ENCODE measurements at places on chromosomes 12 and 14.

- DNase-seq, result no peak
These were observed 16.0 kb downstream of the SLC41A2 start for GRCh38 chr12:104942075-104942474.

- DNase-seq, result no peak
These were observed 12.4 kb upstream of the GPR132 start for GRCh38 chr14:105077649-105077995.

DNA sequence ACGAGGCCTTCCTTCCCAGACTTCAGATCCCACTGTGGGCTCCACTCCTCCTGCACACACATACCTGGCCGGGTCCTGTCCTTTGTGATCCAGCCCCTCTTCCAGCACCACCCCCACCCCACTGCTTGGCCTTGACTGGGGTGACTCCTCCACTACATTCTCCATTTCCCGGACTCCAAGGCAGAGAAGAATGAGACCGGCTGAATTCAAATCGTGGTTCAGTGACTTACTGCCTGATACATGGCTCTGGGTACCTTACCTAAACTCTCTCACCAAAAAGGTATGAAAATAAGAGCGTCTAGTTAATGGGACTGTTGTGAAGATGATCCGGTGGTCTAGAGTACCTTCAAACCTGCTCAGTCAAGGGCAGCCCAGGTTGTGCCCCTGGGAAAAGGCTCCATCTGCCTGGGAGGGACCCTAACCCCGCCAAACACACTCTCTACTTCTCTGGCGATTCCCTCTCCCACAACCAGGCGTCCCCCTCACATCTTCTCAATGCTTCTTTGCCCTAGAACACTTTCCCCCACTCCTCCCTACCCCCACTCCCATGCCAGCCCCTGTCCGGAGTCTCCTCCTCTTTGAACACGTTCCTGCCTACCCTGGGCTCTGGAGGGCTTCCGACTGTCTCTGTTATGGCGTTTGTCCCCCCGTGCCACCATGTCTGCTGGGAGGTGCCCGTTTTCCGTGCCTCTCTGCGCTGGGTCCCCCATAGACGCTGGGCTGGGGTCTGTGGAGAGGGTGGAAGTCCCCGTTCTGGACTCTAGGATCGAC, 1.5 kb upstream of the ZBTB42 start:
- no peak for DNase-seq

DNA sequence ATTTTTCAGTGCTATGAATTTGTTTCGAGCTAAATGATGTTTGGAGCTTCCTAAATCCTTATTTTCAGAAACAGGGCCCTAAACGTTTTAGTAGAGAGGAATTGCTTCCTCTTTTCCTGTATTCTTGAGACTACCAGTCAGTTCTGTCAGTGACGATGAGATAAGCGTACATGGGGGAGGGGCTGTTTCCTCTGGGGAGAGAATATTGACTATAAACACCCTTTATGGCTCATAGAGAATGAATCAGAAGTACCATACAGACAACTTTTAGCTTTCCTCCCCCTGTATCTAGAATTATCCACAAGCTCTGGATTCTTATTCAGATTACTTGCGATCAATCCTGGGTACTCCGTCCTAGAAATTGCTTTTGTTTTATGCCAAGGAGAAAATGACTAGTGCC, 5.1 kb downstream of the TBK1 start:
- no peak for DNase-seq

DNA sequence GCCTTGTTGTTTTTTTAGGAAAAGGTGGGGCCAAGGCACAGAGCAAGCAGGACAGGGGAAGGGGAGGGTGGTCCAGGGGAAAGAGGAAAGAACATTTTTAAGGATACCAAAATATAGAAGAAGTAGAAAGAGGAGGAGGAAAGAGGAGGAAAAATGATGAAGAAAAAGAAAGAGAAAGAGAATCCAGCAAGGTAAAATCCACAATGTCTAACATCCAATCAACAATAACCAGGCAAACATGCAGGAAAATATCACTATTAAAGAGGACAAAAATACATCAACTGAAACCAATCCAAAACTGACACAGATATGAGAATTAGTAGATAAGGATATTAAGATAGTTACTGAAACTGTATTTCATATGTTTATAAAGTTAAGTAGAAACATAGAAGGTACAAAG, 7.0 kb upstream of the TMEM120B start:
- no peak for DNase-seq

DNA sequence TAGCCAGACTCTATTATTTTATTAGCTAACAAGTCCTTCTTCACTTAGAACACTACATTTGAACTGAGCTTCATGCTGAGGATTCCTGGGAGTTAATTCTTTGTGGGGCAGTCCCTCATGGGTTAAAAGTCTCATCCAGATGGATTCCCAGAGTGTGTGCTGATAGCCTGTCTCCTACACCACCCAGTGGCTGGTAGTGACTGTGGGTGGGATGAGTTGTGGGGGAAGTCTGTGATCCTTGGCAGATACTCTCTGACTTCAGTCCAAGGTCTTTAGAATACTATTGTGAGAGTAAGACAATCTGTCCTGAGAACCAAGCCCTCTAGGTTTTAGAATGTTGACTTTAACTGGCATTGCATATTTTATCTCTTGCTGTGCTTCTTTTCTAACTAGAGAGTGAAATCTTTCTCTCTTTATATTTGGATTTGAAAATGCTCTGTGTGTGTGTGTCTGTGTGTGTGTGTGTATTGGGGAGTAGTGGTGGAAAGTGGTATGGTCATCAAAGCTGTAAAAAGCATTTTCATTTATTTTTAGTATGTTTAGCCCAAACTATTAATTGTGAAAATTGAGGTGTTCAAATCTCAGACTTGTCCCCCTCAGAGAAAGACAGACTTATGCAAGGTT, 37.3 kb downstream of the AKAP6 start:
- no peak for DNase-seq

DNA sequence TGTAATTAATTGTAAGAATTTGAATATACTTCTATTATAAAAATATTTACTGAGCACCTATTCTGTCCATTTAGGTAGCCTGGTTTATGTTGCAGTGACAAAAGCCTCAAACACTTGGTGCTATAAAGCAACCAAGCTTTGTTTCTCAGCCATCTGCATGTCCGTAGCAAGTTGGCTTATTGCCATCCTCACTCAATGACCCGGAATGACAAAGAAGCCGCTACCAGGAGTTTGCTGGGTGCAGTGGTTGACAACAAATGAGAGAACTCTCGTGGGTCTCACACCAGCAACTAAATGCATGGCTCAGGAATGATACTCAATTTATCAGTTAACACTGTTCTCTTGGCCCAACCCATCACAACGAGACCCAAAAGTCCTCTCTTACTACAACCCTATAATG, 553.1 kb downstream of the DIO2 start:
- DNase-seq, result no peak

GRCh38 chr12:85616201-85616600, 220.0 kb downstream of the RASSF9 start:
- DNase-seq, result no peak

DNA sequence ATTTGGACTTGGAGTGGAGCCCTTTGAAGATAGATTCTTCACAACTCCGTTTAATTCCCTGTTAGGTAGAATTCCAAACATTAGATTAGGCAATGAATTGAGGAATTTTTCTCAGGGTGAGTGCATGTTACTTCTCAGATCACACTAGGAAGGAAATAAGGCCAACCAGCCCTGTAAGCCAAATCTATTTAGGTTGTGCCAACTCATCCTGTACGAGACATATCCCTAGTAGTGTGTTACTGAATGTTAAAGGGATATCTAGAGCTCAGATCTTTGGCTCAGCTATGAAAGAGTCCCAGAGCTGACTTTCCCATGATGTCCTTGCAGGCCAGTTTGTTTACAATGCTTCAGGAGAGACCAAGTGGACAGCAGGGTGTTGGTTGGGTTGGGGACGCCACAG, 45.6 kb downstream of the GPHB5 start:
- no peak for DNase-seq

DNA sequence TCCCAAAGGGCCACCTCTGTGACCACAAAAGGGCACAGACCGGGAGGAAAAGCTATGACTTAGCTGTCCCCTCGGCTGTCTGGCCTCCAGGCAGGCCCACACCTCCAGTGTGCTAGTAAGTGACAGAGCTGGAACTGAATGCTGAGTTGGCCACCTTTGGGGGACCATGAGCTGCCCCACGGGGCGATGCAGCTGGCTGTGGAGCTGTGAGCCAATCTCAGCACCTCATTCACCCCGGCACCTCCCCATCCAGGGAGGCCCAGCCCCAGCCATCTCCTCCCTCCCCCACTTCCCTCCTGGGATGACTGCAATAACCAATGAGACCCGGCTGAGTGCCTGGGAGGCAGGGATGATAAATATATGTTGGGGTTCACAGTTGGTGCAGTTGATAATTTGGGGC, 12.2 kb upstream of the TESC start:
- no peak for DNase-seq

DNA sequence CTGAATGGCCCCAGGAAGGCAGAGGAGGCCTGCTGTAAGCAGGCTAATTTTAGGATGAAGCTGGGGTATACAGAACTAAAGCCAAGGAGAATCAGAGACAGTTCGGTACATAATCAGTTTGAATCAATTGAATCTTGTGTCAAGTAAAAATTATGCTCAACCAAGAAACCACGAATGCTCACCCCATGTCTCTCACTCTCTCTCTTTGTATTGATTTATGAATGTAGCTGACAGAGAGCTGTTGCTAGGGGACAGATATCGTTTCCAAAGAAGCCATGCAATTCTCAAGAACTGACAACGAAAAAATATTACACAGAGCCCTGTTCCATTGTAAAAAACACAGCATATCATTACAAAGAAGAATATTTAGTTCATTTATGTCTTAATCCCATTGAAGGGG, 151.1 kb upstream of the PKP2 start:
- no peak for DNase-seq

GRCh38 chr12:53954694-53955035, at the start of gene HOXC12:
Gene HOXC12 (plus strand): TSS chr12:53954903. CDS start chr12:53954930, 27 bp downstream.
- DNase-seq, result no peak

GRCh38 chr14:40981247-40981646, 625.4 kb upstream of the LRFN5 start:
- DNase-seq, result no peak

GRCh38 chr12:116284396-116284795, 6.9 kb upstream of the MED13L start:
- DNase-seq, result no peak

DNA sequence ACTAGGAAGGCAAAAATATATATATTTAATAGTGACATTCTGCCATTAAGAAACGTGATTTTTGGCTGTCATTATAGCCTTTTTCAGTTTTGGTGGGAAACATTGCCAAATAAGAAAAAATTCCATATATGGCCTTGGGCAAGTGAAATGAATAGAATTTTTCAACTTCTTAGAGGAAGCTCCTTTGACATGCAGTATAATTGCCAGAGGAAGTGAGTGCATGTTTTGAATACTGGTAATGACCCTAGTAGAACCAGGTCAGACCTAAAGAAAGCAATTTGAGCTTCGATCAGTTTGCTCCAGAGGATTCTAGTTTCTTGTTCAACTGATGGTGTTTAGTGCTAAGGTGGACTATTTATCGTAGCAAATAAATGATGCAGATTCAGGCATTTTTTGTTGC, 26.2 kb upstream of the TRIM9 start:
- DNase-seq, result no peak

- peak; percentile 93 for DNase-seq
These were observed at the start of the genes CPSF2 and NDUFB1 for GRCh38 chr14:92121670-92122350. Gene CPSF2 (plus strand): TSS chr14:92121969. CDS start chr14:92130985, 9,016 bp downstream. Gene NDUFB1 (minus strand): TSS chr14:92121706. CDS start chr14:92117637, 4,069 bp downstream.

DNA sequence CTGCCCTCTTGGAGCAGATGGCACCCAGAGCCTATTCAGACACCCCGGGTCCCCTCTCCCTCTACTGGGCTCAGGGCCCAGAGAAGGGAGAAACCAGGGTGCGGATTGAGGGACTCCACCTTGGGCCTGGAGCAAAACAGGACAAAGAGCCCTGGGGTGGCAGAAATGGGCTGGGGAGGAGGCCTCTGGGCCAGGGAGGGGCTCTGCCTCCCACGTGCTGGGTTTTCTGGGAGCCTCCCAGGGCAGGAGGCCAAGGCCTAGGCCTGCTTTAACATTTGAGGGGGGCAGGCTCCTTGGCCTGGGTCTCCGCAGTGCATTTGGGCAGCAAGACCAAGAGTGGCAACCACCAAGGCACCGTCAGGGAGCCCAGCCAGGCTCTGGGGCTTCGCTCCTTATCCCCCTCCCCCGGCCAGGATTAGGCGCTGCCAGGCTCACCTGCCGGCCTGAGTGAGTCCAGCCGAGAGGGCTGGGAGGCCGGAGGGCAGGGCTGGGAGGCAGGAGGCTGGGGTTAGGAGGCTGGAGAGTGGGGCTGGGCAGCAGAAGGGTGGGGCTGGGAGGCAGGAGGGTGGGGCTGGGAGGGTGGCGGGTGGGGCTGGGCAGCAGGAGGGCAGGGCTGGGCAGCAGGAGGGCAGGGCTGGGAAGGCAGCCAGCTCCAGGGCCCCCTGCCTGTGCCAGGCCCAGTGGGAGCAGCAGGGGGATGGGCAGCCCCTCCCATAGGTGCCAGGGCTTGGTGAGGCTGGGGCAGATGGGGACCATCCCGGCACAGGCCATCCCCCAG, 101.8 kb upstream of the EIF5 start:
- peak; percentile 18 for DNase-seq

DNA sequence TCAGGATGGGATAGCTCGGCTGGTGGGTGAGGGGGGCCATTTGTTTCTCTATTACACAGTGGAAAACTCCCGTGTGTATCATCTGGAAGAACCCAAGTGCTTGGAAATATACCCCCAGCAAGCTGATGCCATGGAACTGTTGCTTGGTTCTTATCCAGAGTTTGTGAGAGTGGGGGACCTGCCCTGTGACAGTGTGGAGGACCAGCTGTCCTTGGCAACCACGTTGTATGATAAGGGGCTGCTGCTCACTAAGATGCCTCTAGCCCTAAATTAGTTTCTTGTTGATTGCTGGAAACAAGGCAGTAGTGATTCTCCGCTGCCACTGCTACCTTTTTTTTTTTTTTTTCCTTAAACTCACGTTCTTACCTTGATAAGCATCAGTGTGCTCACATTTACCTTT, 1.9 kb downstream of the RIOX1 start:
- no peak for DNase-seq

DNA sequence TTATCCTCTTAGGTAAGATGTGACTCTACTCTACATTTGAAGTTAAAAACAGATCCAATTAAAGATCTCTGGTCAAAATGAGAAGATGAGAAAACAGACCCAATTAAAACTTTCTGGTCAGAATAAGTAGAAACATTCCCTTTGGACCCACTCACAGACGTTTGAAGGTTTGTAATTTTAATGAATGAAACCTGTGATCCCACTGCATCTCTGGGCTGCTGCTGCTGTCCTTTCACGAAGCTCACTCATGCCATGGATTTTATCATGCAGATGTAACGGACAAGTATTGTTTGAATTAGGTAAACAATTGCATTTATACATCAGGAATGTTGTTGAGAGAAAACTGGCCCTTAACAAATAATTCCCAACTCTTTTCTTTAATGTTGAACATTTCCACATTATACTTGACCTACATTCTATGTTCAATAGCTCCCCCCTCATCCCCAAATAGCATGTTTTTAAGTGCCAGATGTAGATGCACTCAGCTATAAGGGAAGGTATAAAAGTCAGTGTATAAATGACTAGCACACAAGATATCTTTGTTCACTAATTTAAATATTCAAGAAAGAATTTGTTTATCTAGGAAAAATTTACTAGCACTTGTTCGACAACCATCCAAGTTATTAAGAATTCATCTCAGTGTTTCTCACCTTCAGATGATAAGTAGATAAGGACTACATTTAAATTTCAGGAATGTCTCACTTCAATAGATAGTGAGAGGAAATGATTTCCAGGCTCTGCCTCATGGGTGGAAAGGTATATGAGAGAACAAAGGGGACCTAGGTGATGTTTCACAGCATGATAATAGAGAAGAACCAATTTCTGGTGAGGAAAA, 202.3 kb upstream of the LMNTD1 start:
- no peak for DNase-seq

GRCh38 chr12:40436564-40436963, 211.8 kb downstream of the LRRK2 start:
- no peak for DNase-seq

GRCh38 chr12:8519171-8519570, 5.9 kb downstream of the CLEC4D start:
- no peak for DNase-seq

Data from GM10248 (cell line).